ENCODE measurements at places on chromosomes 16 and 17.

- DNase-seq, result no peak
Measured at GRCh38 chr17:600576-601243, 113.9 kb downstream of the VPS53 start.

DNA sequence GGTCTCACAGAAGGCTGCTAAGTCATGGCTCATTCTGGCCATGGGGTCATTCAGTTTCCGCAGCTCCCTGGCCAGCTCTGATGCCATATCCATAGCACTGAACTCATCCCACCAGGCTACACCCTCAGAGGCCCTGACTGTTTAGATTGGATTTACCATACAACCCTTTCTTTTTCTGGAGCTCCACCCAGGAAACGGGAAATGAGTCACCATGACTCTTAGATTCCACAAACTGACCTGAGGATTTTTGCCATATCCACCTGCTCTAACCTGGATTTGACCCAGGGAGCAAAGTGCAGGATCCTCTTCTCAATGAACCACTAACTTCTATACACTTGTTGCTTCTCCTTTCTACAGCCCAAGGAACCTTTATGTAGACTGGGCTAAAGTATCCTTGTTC lies 20.3 kb upstream of the CALB2 start:
- DNase-seq, result no peak

DNA sequence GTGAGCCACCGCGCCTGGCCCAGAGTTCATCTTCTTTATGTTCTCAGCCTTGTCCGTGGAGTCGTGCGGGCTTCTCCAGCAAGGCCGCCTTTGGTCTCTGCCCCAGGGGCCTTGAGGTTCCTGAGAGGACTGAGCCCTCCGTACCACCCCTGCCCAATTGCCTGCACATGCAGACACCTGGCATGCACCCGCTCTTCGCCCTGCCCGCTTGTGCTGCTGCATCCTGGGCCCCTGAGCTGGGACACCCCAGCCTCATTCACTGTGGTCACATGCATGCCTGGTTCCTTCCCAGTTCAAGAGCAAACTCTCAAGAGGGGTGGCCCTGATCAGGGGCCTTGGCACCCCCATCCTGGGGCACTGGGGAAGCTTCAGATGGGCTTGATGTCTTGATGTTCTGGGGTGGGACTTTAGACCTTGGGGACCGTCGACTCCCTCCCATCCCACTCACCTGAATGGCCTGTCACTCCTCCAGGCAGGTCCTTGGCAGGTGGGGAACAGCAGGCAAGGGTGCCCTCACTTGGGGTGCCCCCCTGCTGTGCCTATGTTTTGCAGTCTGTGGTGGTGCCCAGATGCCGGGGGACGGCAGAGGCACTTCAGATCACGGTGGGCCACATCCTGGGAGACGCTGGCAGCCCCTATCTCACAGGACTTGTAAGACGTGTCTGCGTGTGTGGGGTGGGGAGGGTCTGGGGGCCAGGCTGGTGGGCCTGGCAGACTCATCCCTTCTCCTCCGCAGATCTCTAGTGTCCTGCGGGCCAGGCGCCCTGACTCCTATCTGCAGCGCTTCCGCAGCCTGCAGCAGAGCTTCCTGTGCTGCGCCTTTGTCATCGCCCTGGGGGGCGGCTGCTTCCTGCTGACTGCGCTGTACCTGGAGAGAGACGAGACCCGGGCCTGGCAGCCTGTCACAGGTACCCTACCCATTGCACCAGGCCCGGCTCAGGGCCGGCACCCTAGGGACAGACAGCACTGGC lies 12.7 kb upstream of the SPNS2 start:
- peak; percentile 49 for DNase-seq

- DNase-seq, result no peak
Measured at GRCh38 chr17:82839617-82840292, at the start of gene ZNF750. ZNF750 (minus strand) TSS chr17:82840022; CDS start chr17:82832454, 7,568 bp downstream.

DNA sequence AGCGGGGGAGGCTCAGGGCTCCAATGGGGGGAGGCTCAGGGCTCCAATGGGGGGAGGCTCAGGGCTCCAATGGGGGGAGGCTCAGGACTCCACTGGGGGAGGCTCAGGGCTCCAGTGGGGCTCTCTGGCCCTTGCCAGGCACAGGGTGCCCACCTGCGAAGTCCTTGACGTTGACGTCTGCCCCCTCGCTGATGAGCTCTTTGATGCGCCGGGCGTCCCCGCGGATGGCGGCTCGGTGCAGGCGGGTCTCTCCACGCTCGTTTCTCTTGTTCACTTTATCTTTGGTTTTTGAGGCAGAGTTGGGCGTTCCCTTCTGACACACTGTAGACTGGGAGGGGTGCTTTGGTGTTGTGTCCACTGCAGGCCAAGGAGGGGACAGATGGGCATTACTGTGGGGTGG lies 73.0 kb downstream of the ZNF778 start:
- no peak for DNase-seq

DNA sequence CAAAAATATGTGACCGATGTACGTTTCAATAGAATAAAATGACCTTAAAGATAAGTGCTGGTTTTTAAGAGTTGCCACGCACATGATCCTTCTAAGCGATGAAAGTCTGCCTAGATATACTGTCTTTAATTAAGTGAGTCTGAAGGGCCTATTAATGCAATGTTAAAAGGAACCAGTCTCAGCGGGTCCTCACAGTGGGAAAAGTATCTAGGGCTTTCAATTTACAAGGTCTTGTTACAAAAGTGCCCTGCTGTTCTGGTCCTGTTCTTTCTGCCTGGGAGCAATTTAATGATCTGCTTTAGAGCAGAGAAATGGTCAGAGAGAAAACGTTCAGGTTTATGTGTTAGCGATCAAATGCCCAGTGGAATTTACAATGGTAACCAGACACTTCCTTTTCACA lies 864.0 kb downstream of the KCNJ2 start:
- DNase-seq, result no peak

GRCh38 chr17:52170963-52171572 lies 12.6 kb upstream of the CA10 start:
- DNase-seq, result peak; percentile 17

- no peak for DNase-seq
Measured at GRCh38 chr16:57045694-57046381, 46.5 kb upstream of the CPNE2 start.

DNA sequence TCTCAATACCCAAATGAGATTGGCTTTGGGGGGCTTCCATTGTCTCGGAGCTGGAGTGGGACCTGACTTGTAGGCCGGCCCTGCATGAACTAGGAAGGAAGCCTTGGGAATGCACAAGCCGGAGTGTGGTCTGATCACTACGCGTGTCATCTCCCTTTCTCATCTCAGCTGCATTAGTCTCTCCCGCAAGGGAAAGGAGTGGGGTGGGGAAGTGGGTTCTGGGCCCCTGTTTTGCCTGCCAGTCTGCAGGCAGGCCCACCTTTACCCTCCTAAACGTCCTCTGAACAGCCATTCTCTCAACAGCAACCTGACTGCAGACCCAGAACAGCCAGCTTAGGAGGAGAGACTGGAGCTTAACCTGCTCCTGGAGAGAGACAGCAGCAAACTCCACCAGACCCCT lies 11.4 kb upstream of the DNAI2 start:
- no peak for DNase-seq

- no peak for DNase-seq
Measured at GRCh38 chr17:21078016-21078780, 35.4 kb upstream of the USP22 start.

GRCh38 chr17:35287286-35287811 lies 44.5 kb downstream of the SLFN5 start:
- no peak for DNase-seq

DNA sequence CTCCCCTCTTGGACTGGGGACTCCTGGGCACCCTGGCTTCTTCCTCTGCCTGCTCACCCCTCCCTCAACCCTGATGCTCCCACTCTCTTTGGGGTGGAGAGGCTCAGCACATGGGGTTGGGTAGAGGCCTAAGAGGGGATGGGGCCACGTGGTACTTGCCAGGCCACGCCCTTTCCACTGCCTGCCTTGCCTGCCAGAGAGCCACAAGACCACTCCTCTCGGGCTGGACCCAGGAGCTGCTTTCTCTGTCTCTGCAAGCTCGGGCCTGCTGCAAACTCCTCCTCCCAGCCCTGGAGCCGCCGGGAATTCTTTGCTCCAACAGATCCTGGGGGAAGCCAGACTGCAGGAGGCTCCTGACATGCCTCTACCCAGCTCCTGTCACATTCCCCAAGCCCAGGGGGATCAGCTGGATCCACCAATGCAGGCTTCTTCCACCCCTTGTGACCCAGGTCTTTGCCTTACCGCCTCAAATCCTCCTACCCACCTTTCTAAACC lies 11.8 kb downstream of the DLX4 start:
- no peak for DNase-seq

DNA sequence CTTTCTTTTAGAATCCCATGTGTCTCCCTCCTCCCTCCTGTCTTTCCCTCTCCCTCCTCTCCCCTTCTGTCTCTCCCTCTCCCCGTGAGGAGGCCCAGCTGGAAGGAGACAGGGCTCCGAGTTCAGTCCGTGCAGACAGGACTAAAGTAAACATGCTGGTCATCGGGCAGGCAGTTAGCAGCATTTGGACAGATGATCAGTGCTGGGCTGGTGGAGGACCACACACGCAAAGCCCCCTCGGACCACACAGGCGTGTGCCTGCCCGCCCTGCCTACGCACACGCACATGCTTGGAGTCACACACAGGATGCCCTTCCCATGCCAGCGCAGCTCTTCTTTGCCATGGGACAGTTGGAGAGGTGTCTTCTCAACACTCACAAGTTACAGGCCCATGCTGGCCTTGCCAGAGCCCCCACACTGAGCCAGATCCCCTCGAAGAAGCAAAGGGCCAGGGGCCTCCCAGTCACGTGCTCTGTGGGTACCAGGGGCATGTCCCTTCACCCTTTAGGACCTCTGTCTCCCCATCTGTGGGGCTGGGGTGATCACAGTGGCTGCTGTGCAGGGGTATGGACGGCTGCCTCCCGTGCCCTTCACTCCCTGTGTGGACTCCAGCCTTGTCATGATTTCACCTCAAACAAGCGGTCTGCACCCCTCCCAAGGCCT lies 215.7 kb upstream of the FOXF1 start:
- DNase-seq, result no peak

DNA sequence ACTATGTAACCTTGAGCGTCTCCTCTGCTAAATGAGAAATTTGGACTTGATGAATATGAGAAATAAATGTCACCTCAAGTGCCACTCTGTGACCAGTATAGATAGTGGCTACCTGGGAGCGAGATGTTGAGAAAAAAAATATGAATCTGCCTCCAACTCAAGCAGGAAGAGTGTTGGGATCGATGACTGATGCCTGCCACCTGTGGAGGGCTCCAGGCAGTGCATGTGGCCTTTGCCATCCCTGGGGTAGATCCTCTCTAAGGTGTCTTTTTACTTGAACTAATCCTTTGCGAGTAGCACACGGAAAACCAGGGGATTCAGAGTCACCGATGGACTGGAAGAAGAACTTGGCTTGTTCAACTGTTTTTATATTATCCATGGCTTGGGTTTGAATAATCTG lies 9.4 kb downstream of the CCDC182 start:
- DNase-seq, result peak; percentile 3

- no peak for DNase-seq
Measured at GRCh38 chr17:40448639-40449261, 5.5 kb downstream of the IGFBP4 start.

DNA sequence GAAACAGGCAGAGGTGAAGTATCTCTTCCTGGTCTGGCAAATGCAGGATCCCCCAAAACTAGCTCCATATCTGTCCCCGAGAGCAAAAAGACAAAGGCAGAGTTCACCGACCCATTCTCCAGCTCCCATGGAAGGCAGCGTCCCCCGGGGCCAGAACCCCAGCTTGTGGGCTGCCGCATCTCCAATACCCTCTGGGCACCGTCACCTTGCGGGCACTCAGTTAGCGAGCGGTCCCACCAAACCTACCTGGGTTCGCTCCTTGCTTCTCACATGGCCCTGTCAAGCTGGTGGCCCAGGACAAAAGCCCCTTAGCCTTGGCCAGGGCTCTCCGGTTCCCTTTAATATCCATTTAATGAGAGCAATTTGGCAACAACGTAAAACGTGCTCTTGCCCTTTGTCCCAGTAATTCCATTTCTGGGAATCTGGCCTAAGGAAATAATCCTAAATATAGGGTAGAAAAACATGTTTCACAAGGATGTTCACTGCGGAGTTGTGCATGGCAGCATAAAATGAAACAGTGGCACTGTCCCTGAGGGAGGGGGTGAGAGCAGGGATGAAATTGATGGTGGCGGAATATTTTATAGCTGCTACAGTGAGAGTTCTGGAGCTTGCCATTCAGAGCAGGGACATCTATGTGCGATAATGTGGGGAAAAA lies 157.1 kb downstream of the CMIP start:
- no peak for DNase-seq

- peak; percentile 55 for DNase-seq
Measured at GRCh38 chr17:59963738-59964481, 630 bp downstream of the RNFT1 start.

- peak; percentile 36 for DNase-seq
Measured at GRCh38 chr17:76266244-76266938, 1.2 kb downstream of the UBALD2 start.

GRCh38 chr16:23960081-23960885 lies 124.5 kb downstream of the PRKCB start:
- DNase-seq, result no peak

Measured in activated CD4-positive, alpha-beta T cell treated with anti-CD3 and anti-CD28 coated beads, Interleukin-2, Interleukin-6, amounts not matched to agents 100 ng/mL and 50 ng/mL, durations not matched to agents 16 hours and 8 hours (primary cell).